ENCODE measurements at places on chromosomes 7 and 10.
A peak's percentile ranks its signal among the peaks of the same experiment; 100 is the strongest.

DNA sequence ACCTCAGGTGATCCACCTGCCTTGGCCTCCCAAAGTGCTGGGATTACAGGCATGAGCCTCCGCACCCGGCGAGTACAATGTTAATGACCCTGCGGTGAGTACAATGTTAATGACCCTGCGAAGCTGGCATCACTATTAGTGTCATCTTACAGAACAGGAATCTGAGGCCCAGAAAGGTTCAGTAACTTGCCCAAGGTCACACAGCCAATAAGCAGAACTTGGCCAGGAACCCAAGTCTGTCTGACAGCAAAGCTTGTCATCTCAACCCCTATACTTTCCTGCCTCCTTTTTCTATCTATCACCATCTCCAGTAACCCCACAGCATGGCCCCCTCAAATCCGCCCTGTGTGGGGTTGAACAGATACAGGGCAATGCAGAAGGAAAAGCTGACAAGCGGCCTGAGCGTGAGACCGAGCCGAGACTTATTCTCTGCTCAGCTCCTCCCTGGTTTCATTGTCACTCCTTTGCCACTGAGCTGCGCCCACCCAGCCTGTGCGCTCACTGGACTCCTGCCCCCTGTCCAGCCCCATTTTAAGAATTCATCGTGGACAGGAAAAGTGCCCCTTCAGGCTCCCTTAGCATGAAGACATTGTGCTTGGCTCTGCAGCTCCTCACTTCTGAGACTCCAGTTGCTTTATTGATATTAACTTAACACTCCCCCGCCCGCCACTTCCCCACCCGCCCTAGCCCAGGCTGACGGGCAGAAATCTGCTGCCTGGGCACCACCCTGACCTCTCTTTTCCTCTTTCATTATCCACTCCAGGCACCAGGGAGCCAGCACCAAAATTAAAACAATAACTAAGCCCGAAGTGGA is 58.1 kb upstream of the LBX1 start:
- no peak for DNase-seq

- DNase-seq, result no peak
These were observed 101.0 kb downstream of the SMURF1 start for GRCh38 chr7:99042957-99043356.

DNA sequence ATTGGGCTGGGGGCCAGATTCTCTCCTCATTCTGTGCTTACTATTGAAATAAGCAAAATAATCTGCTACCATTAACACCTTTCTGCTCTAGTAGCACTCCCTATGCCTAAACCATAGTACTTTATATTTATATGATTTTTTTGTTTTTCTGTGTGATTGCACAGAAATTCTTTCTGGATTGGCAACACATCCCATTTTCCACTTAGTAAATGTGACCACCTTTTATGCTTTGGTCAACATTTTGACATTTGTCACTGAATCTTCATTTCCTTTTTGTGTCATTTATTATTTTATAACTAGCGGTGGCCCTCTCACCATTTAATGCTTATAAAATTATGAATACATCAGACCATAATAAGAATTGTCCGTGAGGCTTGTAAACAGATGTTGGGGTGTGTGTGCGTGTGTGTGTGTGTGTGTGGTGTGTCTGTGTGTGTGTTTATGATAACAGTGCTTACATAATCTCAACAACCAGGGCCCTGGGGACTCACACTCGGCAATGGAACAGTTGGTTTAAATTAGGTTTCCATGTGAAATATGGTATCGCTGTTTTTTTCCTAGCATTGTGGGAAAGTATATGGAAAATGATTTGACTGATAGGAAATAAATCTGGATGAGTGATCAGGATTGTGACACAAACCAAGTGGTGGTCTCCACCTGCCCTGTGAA is 138.9 kb downstream of the NOC3L start:
- DNase-seq, result peak; percentile 20

DNA sequence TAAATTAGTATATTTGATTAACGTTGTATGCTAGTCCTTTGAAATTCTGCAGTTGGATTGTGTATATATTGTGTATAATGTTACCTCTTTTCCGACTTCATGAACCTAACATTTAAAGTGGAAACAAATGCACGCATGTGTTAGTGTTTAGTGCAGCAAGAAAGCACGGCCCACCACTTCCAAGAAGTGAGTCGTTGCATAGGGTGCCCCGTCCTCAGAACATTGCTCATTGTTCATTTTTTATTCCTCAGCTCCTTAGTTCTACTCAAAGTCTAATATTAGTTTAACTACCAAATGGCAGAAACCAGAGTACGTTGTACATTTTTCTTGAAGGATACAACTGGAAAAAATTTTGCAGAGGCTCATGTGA is 407.6 kb downstream of the AUTS2 start:
- no peak for DNase-seq

- no peak for DNase-seq
These were observed 8.7 kb upstream of the TTYH3 start for GRCh38 chr7:2622869-2623697.

GRCh38 chr10:21517134-21518031 is 8.1 kb downstream of the SKIDA1 start:
- DNase-seq, result peak; percentile 59

DNA sequence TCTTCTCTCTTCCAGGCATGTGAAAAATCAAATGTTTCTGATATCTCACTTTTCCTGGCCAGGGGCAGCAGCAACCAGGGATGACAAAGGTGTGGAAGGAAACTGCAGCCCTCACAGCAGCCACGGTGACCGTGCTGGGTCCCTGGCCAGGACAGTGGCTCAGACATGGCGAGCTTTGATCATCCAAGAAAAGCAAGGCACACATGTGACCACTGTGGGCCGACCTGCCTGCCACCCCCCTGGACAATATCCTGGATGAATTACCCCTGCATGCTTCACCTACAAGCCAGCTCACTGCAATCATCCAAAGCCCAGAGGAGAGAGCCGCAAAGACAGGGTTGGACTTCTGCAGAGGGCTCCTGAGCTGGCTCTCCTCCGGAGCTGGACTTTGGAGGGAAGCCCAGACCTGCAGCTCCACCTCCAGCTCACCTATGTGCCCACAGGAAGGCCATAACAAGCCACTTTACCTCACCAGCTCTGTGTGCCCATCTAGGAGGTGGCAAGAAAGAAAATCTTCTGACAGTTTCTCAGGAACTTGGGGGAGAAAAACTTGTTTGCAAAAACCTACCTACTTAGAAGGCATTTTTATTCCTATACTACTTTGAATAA is 2.7 kb downstream of the CHST15 start:
- DNase-seq, result no peak

DNA sequence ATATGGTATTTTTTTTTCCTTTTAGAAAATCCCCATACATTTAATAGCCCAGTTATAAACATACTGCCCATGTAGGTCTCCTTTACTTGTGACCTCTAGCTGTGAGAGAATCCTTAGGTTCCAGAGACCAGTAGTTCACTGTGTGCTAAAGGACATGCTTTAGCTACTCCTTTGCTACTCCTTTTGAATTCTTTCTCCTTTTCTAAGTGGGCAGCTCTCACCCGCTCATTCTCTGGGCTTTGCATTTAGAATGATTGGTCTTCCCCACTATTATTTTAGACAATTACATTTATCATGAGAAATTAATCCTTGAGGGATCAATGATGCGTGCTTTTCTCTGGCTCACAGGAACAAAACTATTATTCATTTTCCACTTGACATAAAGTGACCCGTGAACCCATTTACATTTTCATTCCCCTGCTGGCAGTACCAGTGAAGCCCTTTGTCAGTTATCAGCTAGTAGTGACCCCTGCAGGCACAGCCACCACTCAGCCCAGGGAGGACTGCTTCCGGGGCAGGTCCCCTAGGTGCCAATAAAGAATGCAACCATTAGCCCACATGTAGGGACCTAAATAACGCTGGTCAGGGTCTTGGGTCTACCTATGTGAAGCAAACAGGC is 844.3 kb downstream of the CNTNAP2 start:
- no peak for DNase-seq

- DNase-seq, result no peak
These were observed 467.8 kb downstream of the ARL4A start for GRCh38 chr7:13155188-13155587.

DNA sequence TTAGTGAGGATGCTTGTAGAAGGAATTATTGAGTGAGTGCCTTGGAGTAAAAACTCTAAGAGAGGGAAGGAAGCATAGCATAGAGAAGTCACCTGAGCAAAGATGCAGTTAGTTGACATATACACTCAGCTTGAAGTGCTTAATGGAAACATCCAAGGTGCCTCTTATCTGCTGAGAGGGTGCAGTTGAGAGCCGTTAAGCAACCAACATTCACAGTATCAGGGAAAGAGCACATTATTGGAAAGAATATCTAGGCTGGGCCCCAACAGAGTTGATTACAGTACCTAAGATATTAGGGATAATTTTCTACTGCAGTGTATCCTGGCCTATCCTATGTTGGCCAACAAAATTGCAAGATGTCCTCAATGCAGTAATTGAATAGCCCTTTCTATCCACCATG is 302.0 kb downstream of the ETV1 start:
- DNase-seq, result no peak

GRCh38 chr7:14507617-14508016 is 394.9 kb downstream of the DGKB start:
- DNase-seq, result no peak

- no peak for DNase-seq
These were observed 760.8 kb upstream of the CELF2 start for GRCh38 chr10:10256860-10257259.

GRCh38 chr10:67770537-67770936 is 67.5 kb downstream of the DNAJC12 start:
- no peak for DNase-seq

DNA sequence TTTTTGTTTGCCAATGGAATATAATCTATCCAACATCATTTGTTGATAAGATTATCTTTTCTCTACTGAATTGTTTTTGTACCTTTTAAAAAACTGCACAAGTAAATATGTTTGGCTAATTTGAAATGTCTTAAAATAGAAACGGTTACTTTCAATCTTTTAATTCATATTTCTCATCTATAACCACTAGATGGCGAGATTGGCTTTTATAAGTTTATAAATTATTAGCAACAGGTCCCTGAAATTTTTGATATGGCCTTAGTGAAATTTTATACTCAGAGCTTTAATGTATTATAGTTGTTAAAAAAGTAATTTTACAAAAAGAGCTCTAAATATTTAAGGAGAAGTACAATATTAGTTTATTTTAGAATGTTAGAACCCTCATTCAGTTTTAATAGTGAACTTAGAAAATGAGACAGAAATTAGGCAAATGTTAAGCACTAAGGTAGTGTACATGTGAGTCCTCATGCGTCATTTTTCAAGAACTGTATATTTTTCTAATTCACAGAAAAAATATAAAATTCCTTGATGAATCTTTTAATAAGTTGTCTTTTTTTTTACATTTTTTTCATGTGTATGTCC is 592.5 kb downstream of the ARL4A start:
- no peak for DNase-seq

GRCh38 chr10:84548869-84549268 is 220.5 kb downstream of the CCSER2 start:
- no peak for DNase-seq

- DNase-seq, result peak; percentile 91
These were observed at the start of gene ADO for GRCh38 chr10:62804356-62805230. ADO (plus strand) TSS chr10:62804720; CDS start chr10:62805060, 340 bp downstream.

- DNase-seq, result no peak
These were observed 698.5 kb downstream of the SUGCT start for GRCh38 chr7:40833191-40833887.

All from AG20443 (cell line).